ENCODE measurements at places on chromosomes 7 and 10.

DNA sequence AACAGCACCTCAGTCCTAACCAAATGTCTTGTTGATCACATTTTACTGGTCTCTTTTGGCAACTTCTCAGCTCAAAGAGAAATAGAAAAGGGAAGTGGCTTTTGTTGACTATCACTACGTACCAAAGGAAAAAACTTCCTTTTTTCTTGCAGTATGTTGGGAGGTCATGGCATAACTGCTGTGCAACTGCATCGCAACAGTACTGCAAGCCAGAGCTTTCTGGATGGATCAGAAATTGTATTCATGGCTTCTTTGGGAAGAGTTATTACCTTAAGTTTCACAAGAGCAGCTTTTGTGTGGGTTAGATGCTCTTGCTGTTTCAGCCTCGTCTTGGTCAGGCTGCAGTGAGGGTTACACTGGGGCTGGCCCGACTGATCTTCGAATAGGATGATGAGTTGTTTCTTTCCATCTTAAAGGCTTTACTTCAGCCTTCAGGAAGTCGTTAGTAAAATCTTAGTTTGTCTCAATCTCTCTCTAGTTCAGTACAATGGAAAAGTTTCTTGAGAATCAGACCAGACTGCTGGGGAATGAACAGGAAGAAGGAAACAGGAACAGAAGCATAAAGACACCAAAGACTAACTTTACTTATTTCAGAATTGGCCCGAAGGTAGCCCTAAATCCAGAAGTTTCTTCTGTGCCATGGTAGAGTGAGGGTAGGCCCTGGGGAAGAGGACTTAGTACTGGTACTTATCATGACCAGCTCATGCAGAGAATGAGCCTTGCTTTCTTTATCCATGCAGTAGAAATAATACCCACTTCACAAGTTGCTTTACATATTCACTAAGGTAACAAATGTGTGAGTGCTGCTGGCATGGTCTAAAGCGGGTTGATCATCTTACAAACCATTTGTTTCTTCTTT is 153.6 kb downstream of the CELF2 start:
- no peak for DNase-seq

- DNase-seq = no peak
Measured at GRCh38 chr10:35606430-35606829, 1.3 kb downstream of the GJD4 start.

GRCh38 chr10:14674376-14675050 is 100.2 kb downstream of the FAM107B start:
- no peak for DNase-seq

GRCh38 chr10:57884965-57885617 is 382.6 kb downstream of the IPMK start:
- DNase-seq = no peak

Data from activated naive CD4-positive, alpha-beta T cell (primary cell).